Adipocyte (in vitro differentiated cells): ENCODE measurements at places on chromosomes 7 and 10.

DNA sequence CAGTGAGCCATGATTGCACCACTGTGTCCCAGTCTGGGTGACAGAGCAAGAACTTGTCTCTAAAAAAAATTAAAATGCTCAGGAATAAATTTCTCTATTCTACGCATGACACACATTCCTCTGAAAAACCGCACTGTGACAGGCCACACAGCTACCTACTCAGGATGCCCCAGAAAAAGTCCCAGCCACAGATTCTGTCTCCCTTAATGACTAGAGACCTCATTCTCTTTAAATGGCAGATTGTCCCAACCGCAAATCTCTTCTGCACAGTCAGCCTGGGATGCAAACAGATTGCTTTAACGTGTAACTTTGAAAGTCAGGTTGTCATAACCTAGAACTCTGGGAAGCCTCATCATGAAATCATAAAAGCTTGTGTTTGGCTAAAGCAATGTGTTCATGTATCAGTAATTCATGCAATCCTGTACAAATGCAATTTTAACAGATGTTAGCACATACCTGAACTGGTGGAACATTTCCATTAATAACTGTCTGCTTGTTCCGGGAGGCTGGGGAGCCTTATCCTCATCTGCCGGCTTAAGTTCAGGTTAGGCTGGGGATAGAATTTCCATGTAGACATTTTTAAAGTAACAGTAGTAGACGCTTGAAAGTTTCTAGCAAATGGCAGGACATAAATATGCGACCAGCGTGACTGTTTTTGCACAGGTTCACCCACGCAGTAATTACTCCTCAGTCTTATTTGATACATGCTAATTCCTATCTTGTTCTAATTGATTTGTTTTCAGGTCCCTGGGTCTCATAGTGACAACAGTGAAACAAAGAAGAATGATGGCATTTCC, 26.2 kb upstream of the MSRB2 start:
- DNase-seq: no peak

- peak; percentile 25 for DNase-seq
These were observed 30.3 kb downstream of the HACD1 start for GRCh38 chr10:17586821-17587234.

DNA sequence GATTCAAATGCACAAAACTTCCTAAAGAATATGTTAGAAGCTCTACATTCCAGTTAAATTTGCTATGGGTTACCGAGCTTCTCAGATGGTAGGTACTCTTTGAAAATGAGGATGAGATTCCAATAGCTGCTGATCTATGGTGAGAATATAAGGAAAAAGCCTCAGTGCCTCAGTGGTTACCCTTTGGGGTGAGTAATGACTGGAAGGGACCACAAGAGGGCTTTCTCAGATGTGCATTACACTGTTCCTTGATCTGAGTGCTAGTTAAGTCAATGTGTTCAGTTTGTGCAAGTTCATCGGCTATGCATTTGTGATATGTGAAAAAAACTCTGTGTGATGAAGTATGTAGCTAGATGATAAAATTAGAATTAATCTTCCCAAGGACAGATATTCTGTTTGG, 3.5 kb downstream of the NRCAM start:
- peak; percentile 54 for DNase-seq

DNA sequence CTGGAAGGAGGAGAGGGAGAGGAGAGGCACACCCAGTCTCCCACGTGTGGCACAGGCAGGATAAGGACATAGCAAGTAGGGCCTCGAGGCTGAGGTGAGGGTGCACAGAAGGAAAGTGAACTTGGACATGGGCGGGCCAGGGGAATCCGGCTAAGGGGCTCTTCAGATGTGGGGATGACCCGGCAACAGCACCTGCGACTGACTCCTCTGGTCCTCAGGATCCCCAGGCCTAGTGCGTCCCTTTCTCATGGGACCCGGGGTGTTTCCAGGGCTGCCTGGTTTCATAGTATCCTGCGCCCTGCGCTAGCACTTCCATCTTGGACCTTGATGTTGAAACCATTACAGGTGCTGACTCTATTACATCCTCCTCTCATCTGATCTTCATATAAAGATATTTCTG, 96.1 kb upstream of the LYZL2 start:
- DNase-seq: no peak

DNA sequence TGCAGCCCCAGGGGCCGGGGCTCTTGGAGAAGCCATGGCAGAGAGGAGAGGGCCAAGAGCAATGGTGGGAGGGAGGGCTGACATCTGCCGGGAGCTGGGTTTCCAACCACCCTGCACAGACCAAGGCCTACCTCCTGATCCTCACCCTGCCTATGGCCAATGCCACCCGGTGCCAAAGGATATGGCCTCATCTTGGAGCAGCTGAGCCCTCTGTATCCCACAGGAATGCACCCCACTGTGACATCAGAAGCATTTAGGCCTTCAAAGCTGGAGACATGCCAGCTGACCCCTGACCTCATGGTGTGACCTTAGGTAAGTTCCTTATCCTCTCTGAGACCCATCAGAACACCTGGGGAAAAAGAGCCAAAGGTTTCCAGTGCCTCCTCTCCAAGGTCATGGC, 113.6 kb upstream of the ZMIZ1 start:
- no peak for DNase-seq

DNA sequence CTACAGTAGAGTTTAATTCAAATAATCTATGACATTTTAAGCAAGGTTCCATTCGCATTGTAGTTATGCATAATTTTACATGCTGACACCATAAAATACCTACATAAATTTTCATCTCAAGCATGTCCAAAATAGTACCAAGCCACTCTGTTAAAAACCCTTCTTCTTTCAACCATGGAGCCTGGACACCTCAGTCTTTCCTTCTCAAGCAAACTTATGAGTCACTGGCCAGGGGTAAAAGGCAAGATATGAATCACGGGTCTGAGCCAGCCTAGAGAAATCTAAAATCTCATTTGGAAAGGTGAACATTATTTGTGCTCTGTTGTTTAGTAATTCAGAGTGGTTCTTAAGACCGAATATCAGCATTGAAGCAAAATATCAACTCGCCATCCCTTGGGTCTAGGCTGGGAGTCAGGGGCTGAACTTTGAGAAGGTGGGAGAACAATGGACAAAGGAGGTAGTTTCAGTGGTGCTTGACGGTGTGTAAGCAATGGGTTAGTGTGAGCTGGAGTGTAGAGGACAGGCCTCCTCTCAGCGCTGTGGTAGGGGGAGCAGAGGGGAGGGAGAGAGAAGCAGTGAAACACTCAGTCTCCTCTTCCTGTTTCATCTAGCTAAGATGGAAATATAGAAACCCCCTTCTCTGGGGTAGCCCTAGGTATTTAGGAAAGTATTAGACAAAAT, 19.1 kb upstream of the GPAM start:
- DNase-seq: no peak

DNA sequence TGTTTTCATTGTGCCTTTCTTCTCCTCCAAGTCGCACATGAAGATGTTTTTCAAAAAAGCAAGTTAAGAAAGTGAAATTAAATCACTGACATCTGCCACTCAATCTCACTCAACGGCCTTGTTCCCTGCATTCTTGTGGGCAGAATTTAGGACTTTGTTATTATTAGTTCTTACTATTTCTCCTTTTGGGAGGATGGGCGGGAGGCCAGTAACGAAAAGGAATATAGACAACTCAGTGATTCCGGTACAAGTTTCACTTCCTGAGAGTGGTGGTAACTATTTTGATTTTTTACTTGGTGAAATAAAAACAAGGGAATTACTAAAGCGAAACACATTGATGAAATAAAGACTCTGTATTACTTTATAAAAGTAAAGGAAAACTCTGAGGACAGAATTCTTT, 231.9 kb upstream of the HABP2 start:
- no peak for DNase-seq

GRCh38 chr7:2013381-2014311, 219.1 kb downstream of the MAD1L1 start:
- no peak for DNase-seq

DNA sequence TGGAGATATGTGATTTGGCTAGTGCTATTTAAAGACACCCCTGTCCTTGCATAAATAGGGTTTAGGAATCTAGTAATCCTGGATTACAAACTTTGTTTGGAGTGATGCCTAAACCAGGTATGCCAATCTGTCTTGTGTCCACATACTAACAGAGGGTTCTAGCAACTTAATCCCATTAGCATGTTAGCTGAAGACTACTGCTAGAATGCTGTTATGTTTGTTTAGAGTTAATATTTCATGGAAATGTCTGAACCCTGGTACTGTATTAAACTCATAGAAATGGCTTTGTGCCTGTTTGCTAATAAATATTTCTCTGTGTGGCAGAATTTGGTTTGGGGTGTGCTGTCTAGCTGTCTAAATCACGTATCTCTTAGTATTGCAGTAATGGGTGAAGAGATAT, 150.8 kb downstream of the PFKFB3 start:
- DNase-seq: no peak

DNA sequence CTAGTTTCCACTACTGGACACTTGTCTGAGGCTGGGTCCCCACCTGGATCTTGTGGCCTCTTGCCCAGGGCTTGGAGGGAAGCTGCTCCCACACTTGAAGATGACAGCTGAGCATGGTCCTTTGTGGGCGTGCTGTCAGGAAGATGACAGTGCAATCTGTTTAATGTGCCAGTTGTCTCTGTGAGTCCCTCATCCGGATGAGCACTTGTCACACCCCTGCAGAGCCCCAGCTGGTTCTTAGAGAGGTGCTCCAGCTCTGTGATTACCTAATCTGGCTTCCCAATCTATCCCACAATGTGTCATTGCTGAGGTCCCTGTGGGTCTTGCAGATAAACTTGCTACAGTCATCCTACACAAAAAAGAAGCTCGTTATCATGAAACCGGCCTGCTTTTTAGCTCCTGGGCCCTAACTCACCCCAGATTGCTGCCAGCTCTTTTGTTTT, 34.8 kb upstream of the CCSER2 start:
- no peak for DNase-seq

DNA sequence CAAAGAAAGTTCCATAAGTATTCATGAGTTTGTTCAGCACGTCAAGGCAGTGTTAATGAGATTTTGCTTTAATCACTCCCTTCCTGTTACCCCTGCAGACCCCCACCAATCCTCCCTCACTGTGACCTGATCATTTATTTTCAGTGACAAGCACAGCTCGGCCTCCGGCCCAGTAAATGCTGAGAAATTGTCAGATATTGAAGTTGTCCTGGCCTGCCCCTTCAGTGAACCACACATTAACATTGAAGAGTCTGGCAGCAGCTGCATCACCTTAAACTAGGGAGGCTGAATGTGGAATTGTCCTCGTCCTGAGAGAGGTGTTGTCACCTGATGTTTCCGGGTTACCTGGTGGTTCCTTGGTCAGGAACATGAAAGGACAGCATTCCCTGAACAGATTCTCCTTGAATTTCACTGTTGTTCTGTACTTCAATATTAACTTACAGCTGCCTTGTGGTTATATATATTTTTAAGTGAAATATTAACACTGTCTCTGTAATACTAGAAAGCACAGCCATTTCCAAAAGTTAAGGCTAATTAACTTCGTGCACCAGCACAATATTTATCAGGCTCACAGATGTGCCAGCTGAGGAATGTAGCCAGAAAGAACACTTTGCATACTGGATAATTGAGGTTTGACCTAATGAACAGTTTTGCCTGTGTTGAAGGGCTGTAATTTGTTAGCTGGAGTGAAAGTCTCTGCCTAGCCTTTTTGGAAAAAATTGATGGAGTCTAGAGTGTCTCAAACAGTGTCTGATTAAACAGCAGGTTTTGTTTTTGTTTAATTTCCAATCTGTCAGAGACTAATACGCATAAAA, 265.3 kb downstream of the HDAC9 start:
- DNase-seq: no peak

DNA sequence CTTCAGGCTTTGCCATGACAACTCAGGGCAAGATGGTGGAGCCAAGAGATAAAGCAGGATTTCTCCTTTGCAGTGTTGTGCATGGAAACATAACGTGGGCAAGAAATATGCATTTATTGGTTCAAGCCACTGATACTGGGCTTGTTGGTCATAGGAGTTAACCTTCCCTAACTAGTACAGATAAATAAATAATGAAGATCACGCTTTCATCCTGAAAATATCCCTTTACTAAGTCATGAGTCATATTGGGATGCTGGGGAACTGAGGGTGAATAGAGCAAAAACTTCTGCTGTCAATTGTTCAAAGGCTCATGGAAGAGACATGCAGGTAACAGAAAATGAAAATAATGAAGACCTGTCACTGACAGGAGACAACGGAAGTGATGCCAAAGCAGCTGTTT, 55.5 kb downstream of the TES start:
- DNase-seq: no peak

DNA sequence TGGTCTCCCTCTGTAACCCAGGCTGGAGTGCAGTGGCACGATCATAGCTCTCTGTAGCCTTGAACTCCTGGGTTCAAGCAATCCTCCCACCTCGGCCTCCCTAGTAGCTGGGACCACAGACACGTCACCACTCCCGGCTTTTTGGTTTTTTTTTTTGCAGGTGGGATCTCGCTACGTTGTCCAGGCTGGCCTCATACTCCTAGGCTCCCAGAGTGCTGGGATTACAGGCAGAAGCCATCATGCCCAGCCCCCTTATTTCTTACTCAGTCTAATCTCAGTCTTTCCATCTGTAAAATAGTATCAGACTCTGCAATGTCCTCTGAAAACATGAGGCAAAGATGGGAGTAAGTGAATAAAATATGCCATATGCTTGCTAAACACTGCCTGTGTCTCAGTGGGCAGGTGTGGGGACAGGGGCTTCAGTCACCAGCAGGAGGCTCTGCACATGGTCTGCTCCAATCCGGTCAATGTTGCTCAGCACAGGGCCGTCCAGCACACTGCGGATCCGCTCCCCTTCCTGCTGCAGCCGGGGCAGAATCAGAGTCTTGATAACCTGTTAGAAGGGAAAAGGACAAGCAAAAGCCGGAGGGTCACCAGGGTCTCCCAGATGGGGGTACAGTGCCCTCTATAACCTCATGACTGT, 8.2 kb downstream of the AP4M1 start:
- no peak for DNase-seq

- DNase-seq: no peak
These were observed 12.8 kb downstream of the PRKAG2 start for GRCh38 chr7:151864081-151864480.

DNA sequence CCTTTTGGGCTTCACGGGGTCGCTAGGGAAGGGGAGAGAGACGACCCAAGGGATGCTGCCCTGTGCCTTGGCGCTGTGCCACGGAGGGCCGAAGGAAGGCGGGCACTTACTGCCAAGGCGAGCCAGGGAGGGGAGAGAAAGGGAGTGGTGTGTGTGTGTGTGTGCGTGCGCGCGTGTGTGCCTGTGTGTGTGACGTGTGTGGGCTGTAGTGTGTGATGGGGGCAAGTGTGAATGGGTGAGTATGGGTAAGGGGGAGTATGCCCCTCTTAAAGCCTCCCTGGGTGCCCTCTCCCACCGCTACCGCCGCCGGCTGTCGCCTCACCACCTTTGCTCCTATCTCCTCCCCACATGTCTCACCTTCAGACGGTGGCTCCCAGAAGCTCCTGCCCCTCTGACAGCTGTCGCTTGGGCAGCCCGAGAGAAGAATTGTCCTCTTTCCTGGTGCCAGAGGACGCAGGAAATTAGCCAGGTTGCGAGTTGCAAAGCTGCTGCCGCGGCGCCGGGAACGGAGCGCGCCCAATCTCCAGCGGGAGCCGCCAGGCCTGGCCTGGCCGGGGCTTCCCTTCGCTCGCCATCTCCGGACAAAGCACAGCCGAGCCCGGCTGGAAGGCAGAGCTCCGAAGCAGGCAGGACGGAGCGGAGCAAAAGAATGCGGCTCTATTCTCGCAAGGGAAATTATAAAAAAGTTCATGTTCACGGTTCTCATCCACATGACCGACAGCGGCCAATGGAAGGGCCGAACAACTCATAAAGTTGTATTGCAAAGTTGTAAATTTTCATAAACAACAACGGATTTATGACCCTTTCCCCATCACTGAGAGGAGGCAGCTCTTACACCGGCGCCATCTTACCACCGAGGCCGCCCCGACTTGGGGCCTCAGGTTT, at the start of gene HOXA3:
TSS of gene HOXA3 (minus strand) at position 653 of the 885 bp plus-strand sequence. CDS start 41,943 bp downstream, outside the sequence.
- DNase-seq: peak; percentile 18
